ENCODE measurements at places on chromosomes 11 and 22. TPM values are rescaled to one million over a fixed set of nuclear protein-coding genes. Genes with fewer than 3 reads are reported as not detected.
A peak's percentile ranks its signal among the peaks of the same experiment; 100 is the strongest.

The CCDC188 gene
- polyA plus RNA-seq, result 1.5 TPM

DNA sequence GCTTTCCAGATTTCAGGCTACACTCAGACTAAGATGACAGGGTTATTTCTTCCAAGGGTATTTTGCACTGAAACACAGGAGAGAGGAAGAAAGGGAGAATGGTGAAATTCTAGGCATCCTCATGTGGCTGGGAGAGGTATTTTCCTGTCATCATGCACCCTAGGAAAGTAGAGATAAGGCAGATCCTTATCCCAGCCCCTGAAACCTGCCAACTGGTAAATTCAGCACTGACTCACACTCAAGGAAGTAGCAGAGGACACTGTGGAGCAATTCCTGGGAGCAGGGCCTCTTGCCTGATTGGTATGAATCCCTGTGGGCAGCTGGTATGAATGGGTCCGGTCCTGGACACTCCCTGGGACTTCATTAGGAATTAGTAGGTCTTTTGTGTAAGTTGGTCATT lies 37.6 kb upstream of the SLC5A1 start:
- no peak for DNase-seq

DNA sequence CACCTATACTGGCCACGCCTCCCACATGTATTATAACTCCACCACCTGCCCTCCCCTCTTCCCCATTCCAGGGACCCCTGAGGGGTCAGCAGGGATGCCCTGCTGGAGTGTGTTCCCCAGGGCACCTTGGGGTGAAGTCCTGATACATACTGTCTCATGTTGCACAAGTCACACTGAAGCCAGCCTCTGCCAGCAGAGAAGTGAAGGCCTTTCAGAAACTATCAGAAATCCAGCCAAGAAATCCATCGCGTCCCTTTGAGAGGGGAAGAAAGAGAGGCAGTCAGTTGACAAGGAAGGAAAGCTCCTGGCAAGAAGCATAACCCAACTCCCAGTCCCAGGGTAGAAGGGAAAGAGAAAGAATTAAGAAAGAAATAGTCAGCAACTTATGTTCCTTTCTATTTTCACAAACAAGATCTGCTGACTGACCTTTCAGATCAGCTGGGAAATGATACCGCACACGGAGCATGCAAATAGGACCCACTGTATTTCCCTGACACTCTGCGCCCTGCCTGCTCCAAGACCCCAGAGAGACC lies 45.2 kb downstream of the SC5D start:
- peak; percentile 68 for DNase-seq

The F2 gene
- not detected for polyA plus RNA-seq

DNA sequence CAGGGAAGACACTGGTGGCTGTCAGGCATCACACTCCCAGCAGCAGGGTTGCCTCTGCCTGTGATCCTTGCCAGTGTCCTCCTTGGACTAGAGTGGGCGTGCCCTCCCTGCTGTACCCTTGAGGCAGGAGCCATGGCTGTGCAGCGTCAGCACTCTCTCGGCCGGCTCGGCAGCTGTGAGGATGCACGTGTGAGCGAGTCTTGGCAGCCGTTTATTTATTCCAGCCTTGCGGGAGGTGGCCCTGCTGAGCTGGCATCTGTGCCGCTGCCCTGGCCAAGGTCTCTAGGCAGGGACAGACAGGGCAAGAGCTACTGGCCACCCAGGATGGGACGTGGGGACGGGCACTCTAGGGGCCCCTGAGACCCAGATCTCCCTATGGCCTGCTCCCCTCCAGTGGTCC lies 33.9 kb downstream of the TSPAN4 start:
- DNase-seq, result peak; percentile 81

- DNase-seq, result no peak
These were observed 504.7 kb upstream of the ARHGAP42 start for GRCh38 chr11:100182350-100182749.

DNA sequence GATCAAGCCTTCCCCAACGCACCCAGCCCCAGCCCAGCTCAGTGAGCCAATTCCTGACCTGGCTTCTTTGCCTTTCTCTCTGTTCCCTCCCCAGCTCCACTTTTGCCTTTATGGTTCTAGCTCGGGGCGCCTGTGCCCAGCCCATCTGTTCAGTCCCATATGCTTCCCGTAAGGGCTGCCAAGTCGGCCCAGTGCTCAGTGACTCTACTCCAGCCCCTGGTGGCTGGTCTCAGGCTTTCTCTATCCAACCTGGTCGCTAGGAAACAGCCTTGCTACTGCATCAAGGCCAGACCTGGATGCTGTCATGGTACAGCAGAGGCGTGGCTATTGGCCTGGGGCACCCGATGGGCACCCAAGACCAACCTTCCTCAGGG lies 178.0 kb downstream of the DSCAML1 start:
- no peak for DNase-seq

GRCh38 chr11:34330653-34331052 lies 27.2 kb downstream of the ABTB2 start:
- DNase-seq, result no peak

The ZBED4 gene
- 12.4 TPM for polyA plus RNA-seq

DNA sequence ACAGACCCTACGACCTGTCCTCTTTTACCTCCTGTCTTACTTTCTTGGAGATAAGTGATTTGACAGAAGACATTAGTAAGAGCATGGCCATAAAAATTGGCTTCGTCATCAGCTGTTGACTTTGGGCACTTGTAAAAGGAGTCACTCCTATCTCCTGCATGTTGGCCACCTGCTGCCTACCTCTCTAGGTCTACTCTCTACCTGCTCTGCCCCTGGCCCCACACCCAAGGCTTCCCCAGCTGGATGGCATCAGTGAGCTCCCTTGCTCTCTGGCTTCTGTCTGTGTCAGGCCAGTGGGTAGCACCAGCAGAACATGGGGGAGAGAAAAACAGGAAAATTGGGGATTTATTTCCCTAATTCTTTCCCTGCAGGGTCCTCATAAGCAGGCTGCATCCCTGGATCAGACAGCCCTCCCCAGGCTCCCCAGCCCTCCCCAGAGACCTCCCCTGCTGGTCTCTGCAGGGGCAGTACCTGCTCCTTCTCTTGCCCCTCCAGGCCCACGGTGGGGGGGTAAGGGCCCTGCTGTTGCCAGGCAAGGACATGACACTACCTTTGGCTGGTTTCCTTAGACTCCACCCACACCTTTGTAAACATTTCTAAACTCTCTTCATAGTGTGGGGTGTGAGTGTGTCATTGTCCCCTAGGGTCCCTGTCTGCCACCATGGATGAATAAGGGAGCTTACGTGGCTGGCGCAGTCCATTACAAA lies 157.0 kb upstream of the NECTIN1 start:
- no peak for DNase-seq

DNA sequence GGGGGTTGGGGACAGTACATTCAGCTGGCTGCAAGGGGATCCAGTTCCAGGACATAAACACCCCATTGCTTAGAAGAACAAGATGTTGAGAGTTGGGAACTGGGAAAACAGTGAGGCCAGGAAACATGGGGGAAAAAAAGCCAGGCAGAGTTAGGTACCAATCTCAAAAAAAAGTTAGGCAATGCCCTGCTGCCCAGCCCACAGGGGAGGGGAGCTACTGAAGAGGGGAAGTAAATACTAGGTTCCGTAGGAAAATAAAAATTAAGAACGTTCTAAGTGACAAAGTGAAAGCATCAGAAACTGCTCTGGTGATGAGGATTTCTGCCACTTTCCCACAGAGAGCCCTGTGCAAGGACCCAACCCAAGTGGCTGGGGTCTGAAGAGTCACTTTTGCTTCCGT lies 12.0 kb downstream of the SPTBN2 start:
- DNase-seq, result no peak

- DNase-seq, result no peak
These were observed 4.8 kb downstream of the SMTN start for GRCh38 chr22:31085928-31086327.

The AIFM3 gene
- polyA plus RNA-seq, result 0.48 TPM

GRCh38 chr22:19668748-19669147 lies 45.6 kb upstream of the SEPTIN5 start:
- DNase-seq, result no peak

The PACSIN3 gene
- polyA plus RNA-seq, result 123 TPM

GRCh38 chr11:49208006-49208721 lies at the start of gene FOLH1:
TSS of gene FOLH1 (minus strand) at chr11:49208602. CDS start at chr11:49208409, 193 bp downstream.
- peak; percentile 84 for DNase-seq

- no peak for DNase-seq
These were observed 144.7 kb downstream of the ENTHD1 start for GRCh38 chr22:39748877-39749276.

DNA sequence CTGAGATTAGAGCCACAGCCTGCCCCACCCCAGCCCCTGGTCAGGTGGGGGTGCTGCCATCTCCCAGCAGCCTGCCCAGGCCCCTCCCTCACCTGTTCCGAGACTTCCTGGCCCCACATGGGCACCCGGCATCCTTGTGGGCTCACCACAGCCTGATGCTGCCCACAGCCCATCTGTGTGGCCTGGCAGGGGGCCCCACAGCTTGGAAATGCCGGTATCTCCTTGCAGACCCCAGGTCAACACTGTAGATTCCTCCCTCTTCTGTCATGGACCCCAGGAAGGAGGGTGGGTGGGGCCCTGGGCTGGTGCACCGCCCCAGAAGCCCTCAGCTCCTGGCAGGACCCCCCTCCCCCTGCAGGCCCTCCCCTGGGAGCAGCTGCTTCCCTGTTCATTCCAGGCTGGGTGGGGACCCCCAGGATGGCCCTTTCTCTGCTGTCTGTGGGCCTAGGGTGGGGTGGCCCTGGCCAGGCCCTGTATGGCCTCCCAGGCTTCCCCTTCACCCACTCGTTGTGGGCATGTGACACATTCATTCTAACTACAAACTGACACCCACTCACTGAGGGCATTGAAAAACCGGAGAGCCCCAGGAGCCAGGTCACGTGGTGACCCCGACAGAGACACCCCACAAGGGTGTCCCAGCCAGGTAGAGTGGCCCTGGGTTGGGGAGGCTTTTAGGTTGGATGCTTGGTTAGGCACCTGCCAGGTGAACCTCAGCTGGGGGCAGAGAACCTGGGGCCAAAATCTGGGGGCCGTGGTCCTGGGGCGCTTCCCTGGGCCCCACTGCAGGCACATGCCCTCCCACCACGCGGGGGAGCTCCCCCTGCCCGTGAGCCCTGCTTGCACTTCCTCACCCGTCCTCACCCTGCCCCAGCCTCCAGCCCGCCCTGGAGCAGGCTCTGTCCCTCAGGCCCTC lies 44.1 kb upstream of the CCDC188 start:
- DNase-seq, result no peak

The TBCEL gene
- 12.9 TPM for polyA plus RNA-seq

GRCh38 chr11:84853841-84854497 lies 773.2 kb downstream of the DLG2 start:
- no peak for DNase-seq

DNA sequence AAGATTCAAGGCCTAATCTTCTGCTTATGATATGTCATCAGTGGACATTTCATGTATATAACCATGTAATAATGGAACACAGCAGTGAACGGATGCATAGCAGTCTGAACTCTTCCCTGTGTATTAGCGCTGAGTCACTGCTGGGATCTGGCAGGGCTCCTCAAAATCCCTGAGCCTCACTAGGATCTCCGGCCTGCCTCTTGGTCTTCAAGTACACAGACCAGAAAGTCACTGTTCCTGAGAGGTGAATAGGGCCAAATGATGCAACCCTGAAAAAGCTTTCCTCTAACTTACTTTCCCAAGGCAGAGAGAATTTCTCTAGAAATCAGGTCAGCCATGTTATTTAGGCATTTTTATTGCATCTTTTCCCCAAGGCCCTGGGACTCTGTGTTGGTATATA lies 35.0 kb downstream of the POU2AF1 start:
- DNase-seq, result peak; percentile 95

DNA sequence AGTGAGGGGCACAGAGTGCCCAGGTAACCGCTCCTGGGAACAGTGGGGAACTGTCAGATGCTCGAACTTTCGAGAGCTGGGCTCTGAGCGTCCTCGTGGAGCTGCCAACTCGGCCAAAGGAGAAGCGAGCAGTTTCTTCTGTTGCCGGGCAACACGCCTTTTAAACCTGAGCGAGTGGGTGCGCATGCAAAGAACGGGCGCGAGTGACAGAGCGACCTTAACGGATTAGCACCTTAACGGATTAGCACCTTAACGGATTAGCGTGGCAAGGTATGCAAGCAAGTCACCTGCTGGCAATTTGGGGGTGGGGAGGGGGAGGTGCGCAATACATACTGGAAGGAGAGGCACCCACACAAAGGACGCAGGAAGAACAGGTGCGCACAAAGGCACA lies 61.8 kb upstream of the PRODH start:
- DNase-seq, result no peak

- DNase-seq, result no peak
These were observed 1.9 kb upstream of the BCL9L start for GRCh38 chr11:118927554-118928100.

The CST6 gene
- not detected for polyA plus RNA-seq

DNA sequence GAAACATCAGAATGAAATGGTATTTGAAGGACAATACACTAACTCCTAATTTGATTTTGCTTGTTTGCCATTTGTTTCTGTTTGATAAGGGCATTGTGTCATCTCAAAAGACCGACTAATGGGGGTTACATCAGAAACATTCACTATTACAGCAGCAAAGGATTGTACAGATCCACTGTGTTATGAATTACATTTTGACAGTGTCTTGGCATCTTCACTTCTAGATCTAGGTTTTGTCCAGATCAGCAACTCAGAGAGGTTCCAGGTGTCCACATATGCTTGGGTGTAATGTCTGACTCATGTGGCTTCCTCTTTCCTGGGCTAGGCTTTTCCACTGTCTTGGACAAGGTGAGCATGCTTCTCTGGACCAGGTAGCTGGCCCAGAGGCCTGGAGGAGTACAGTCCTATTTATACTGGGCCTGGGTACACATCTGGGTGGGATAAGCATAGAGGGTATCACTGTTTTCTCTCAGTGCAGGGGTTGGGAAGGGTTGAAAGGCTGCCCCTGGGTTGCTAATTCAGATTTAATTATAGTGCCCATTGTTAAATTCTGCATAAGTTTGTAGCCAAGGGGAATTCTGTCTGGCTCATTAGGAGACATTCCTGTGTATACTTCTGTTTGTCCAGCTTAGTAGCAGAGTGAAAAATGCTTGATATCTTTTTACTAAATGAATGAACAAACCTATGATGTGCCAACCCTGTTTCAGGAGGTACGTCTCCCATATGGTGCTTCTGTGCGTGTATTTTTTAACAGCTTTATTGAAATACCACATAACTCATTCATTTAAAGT lies 23.8 kb downstream of the DDI1 start:
- DNase-seq, result no peak

The SERPING1 gene
- polyA plus RNA-seq, result 85.0 TPM

GRCh38 chr22:45651931-45652528 lies 19.6 kb upstream of the ATXN10 start:
- DNase-seq, result no peak

GRCh38 chr11:7968686-7969085 lies 3.4 kb upstream of the NLRP10 start:
- DNase-seq, result no peak

Data from muscle of leg (tissue), 16 donors.